ENCODE measurements at places on chromosomes 2 and 18.

GRCh38 chr2:42096869-42097591 lies 49.2 kb downstream of the PKDCC start:
- no peak for DNase-seq

DNA sequence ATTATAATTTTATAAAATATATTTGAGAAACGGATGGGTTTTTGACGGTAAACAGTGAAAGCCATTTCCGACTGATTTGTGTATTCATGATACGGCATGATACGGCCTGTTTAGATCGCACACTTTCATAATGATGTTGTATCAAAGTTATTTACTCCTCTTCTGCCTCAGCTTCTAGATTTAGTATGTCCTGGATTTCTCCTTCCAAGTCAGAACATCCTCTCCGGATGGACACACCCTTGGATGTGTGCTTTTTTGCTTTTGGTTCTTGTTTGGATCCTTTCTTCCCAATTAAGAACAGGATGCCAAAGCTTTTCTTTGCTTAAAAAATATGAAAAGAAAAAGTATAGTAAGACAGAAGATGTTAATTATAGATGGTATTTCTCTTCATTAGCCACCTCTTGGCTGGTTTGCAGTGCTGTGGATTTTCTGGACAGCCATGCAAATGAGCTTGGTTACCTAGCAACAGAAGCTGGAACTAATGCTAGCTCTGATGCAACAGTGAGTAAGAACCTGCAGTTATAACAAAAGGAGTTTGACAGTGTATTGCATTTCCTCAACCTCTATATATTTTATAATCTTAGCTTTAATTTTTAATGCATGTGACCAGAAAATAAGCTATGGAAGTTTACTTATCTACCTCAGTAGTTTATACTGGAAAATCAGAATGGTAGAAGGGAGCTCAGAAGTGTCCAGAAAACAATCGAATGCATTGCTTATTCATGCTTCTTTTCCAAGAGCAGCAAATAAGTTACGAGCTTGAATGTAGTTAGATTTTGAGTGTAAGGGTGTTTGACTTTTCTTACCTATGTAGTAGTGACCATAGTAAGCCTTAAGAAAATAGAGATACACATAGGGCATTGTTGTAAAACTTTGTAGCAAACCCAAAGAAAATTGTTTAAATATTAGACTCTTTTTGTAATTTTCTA lies 27.9 kb downstream of the RMND5A start:
- DNase-seq: no peak

DNA sequence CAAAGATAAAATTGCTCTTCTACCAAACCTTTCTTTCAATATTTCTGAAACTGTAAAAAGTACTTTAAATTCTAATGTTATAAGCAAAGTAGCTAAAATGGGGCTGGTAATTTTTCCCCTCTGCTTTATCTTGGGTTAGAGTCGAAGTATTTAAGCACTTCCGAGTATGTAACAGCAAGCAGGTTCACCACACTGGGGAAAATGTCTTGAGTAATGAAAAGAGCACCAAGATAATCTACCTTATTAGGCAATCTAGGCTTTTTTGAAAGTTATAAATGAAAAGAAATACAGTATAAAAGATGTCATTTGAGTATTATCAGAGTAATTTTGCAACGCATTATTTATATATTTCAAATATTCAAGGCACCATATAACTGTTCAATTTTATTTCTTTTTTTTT lies 687 bp upstream of the DSG3 start:
- DNase-seq: no peak

DNA sequence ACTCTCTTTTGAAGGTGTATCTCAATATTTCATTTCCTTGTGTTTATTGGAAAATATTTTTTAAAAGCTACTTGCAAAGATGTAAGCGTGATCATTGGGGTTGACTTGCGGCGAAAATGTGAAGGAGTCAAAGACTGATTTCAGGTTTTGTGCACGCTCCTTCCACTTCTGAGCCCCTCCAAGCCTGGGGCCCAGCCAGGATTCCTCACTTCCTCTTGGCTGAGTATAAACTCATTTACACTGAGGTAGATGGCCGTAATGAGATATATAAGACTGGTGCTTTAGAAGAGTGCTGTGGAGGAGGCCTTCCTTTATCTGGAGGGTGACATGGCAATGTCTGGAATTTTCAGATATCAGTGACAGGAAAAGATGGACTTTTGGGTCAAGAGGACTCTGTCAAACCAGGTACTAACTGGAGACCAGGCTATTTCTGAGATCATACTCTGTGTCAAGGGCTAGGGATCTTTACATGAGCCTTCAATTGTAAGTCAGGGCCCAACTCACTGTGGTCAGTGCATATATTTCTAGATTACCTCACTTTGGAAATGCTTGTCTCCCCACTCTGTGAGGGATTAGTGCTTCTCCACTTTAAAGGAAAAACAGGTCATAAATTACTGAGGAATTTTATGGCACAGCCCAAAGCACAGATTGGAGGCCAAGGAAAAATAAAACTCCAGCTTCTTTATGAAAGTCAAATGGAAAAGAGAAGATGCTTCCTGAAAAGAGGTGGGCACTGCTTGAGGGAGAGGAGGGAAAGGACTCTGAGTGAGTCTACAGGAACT lies 22.8 kb downstream of the PRKCE start:
- DNase-seq: no peak

GRCh38 chr18:50813353-50813752 lies 6.5 kb downstream of the MRO start:
- no peak for DNase-seq

- DNase-seq: no peak
Measured at GRCh38 chr2:211331736-211332135, 775.3 kb downstream of the CPS1 start.

DNA sequence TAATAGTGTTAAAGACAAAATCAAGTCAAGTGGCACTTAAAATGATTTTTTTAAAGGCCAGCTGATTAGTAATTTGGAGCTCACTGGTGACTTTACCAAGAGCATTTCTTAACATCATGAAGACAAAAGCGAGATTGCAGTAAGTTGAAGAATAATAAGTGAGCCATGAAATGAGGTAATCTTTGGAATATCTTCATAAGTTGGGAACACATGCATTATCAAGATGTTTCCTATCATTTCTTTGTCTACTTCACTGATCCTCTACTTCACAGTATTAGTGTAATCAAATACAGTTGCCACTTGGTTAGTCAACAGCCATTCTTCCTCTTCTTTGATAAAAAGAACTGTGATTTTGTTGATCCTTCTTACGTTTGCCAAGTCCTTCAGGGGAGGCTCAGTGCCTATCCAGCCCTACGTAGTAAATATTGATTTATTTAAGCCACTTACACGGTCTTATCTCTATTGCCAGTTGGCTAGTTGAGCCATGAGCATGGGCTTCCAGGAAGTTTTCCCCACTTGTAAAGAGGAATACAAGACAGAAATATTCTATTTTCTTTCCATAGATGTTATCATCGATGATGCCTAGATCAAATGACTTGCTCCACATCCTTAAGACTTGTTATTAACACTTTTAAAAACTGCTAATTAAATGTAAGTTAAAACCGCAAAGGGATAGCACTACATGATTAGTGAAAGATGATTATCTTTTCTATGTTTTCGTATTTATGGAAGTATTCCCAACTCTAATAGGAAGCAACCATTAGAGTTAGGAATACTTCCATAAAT lies 46.1 kb downstream of the YES1 start:
- DNase-seq: no peak

GRCh38 chr18:12882453-12883371 lies 1.3 kb downstream of the PTPN2 start:
- DNase-seq: no peak

DNA sequence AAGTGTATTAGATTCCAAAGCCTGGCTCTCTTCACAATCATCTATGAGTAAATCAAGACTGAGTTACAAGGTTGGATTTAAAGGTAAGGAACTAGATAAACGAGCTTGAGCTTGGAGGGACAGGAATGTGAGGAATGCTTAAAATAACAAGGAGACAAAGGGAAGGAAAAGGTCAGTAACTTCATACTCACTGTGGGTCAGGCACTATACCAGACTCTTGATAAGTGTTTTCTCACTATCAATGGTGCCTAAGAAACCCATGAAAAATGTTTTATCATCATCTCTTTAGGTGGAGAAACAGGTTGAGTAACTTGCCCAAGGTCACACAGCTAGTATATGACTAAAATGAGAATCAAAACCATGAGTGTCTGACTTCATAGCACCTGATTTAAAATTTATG lies 212.1 kb downstream of the CDH2 start:
- DNase-seq: no peak

- DNase-seq: no peak
Measured at GRCh38 chr2:119707117-119708087, 28.4 kb downstream of the TMEM177 start.

DNA sequence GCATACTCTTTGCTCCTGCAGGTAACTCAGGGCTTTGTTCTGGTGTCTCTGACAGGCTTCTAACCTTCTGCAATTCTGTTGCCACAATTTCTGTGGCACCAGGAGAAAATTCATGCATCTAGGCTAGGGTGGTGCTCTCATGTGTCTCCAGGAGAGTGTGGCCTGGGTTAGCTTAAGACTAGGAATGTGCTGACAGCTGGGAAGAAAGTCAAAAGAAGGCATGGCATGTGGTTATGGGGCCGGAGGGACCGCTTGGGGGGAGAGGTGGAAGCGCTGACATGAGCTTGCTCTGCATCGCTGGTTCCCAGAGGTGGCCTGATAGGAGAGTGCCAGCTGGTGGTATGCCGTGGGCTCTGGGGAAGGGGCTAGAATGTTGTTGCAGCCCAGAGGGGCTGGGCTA lies 173.3 kb upstream of the TNP1 start:
- no peak for DNase-seq

DNA sequence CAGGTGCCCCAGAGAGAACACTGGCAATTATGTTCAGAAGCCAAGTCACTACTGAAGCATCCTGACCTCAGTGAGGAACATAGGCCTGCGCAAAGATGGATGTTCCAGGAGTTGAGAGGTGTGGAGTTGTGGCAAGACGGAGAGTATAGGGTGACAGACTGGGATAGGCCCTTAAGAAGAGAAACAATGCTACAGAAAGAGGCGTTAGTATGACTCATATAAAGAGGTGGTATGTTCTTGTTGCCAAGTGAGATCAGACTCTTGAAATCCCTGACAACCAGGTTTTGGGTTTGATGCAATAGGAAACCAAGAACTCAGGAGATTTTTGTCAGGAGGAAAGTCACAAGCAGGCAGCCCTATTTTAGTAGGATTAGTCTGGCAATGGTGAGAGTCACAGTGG lies 185.6 kb downstream of the RIT2 start:
- DNase-seq: no peak

GRCh38 chr2:29423061-29423666 lies 307.9 kb downstream of the CLIP4 start:
- DNase-seq: no peak

DNA sequence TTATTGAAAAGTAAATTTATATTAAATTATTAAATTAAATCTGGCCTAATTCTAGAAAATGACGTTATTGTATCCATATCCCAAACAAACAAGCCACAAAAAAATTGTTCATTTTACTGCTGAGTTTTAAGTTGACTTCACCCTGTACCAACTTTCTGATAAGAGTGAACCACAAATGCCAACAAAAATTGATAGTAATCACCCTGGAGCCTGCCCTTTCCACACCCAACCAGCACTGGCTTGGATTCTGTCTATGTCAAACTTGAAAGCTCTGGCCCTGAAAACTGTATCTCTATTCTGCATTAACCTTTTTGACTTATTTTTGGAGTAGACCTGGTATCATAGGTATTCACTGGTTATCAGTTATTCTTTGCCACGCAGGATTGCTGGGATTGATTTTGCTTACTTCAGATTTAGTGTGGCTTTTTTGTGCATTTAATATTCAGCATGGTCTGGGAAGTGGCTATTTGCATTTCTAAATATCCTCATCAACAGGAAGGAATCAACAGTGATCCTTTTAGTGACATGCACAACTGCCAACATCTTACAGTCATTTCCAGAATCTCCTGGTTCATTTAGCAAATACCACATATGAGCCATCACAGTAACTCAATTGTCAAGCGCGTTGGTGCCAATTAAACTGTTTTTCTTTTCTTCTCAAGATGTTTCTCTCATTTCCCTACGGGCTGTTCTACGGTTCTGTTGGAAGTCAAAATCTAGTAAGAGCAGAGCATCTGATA lies 11.4 kb upstream of the SRBD1 start:
- no peak for DNase-seq

DNA sequence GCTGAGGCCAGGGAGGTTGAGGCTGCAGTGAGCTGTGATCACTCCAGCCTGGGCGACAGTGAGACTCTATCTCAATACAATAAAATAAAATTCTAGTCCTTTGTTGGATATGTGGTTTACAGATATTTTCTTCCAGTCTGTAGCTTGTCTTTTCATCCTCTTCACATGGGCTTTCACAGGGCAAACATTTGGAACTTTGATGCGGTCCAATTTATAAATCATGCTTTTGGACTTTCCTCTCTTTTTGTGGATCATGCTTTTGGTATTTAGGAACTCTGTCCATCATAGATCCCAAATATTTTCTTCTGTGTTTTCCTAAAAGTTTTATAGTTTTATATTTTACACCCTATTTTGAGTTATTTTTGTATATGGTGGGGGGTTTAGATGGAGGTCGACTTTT lies 14.9 kb downstream of the RAB10 start:
- no peak for DNase-seq

- DNase-seq: no peak
Measured at GRCh38 chr2:191114403-191114886, 36.3 kb downstream of the STAT4 start.

DNA sequence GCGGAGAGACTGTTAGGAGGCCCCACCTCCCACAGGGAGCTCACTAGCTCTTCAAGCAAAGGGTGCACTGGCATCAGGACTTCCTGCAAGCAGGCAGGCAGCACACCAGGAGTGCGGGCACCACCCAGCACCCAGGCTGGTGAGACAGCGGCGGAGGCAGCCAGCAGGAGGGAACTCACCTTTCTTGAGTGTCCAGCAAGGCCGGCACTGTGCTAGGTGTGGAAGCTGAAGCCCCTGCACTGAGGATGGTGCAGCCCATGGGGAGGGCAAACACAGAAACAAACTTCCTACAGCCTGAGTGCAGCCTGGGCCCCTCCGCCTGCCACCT lies 100.7 kb upstream of the ID2 start:
- DNase-seq: no peak

Data from T-helper 17 cell (primary cell).